ENCODE measurements at places on chromosomes 3 and 15.

DNA sequence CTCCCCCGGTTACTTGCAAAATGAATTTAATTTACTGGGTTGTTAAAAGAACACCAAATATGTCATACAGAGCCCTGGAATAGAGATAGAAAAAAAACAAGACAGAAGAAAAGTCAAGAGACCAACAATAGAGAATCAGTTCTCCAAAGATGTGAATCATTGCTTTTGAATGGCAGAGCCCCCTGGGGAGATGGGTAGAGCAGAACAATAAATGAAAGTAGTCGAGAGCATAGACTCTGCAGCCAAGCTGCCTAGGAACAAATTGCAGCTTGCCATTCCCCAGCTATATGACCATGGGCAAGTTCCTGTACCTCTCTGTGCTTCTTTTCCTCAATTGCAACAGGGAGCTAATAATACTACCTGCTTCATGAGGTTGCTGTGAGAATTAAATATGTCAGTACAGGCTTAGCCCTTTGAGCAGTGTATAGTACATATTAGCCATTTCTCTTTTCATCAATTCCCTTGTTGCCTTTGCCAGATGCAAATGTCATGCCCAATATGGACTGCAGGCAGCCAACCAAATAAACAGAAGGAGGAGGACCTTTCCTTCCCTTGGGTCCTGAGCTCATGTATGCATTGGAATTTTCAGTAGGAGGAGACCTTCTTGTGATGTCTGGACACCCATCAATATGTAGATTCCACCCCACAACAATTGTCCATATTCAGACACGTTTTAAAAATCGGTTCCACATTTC lies 25.0 kb upstream of the BFSP2 start:
- no peak for DNase-seq

- peak; percentile 84 for DNase-seq
Measured at GRCh38 chr15:70376929-70377691, 279.4 kb upstream of the TLE3 start.

GRCh38 chr15:81375461-81375860 lies 1.4 kb upstream of the TMC3 start:
- DNase-seq, result no peak

DNA sequence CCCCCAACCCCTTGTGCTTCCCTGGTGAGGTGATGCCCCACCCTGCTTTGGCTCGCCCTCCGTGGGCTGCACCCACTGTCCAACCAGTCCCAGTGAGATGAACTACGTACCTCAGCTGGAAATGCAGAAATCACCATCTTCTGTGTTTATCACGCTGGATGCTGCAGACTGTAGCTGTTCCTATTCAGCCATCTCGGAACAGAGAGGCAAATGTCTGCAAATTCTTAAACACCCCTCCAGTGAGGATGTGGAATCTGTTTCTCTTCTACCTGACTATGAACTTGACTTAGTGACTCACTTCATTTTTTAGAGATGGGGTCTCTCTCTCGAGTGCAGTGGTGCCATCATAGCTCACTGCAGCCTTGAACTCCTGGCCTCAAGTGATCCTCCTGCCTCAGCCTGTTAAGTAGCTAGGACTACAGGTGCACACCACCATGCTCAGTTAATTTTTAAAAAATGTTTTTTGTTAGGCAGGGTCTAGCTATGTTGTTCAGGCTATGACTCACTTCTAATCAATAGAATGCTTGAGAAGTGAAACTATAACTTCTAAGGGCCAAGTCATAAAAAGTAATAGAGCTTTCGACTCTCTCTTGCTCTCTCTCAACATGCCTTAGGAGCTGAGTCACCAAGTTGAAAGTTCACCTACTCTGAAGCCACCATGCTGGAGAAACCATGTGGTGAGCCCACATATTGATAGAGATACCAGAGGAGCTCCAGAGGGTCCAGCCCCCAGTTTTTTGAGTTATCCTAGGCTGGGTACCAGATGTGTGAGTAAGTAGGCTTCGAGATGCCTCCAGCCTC lies 11.5 kb upstream of the PARP14 start:
- peak; percentile 9 for DNase-seq

- no peak for DNase-seq
Measured at GRCh38 chr3:134978658-134979057, 183.6 kb downstream of the EPHB1 start.

GRCh38 chr15:51830276-51830806 lies 888 bp downstream of the TMOD3 start:
- DNase-seq, result peak; percentile 49

- DNase-seq, result no peak
Measured at GRCh38 chr3:178505832-178506231, 30.4 kb upstream of the KCNMB2 start.

GRCh38 chr3:195213639-195214315 lies 57.2 kb downstream of the XXYLT1 start:
- no peak for DNase-seq

DNA sequence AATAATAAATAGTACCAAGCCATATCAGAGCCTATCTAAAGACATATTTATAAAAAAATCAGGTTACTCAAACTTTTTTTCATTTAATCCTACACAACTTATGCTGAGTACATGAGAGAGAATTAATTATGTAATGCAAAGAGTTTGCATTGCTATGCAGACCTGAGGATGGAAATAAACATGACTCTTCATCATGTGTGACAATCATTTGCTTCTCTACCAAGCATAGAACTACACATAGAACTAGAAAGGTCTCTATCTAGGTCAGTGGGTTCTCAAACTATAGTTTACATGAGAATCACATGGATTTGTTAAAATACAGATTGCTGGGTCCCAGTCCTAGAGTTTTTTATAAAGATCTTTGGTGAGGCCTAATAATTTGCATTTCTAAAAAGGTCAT lies 86.8 kb downstream of the GBE1 start:
- DNase-seq, result no peak

GRCh38 chr3:15063238-15063637 lies 1.9 kb downstream of the MRPS25 start:
- no peak for DNase-seq

- DNase-seq, result no peak
Measured at GRCh38 chr3:178538056-178538455, 1.8 kb downstream of the KCNMB2 start.

GRCh38 chr15:61036136-61036535 lies 193.0 kb downstream of the RORA start:
- DNase-seq, result peak; percentile 13

DNA sequence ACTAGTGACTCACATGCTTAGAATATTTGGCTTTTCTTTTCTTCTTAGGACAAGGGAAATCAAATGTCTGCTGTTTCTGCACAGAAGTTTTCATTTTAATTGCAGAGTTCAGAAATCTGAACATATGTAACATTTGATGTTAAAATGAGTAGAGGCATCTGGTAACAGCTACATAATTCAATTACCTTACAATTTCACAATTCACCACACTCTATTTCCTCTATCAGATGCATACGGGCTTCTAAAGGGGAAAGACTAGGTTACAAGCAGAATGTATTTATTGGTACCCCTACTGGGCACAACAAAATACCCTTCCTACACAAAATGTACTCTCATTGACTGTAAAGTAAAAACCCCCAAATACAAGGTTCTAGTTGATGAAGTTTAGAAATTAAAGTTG lies 176.0 kb downstream of the SOX2 start:
- peak; percentile 4 for DNase-seq

DNA sequence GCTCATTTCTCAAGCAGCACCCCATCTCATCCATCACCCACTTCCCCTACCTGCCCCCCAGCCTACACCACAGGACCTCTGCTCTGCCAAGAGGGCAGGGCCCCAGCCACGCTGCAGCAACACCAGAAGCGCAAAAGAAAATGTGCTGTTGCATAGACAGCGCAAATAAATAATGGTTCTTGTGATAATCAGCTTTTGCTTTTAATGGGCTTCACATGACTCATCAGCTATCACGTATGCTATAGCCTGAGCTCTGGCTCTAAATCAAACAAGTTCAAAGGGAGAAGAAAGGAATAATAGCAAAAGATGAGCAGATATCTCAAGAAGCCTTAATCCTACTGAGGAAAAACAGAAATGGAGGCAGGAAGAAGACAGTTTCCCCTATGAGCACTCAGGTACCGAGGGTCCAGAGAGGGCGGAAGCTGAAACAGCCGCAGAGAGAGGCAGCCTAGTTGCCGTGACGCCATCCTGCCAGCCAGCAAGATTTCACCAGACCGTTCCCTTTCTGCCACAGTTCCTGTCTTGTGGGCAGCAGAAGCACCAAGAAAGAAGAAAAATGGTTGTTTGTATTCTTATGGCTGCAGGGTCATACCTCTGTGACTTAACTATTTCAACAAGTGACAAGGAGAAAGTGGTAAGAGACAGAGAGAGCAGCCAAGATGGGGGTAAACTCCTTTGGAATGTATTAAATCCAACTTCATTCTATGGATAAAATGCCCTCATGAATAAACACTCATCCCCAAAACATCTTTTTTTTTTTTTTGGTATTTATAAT lies 22.0 kb downstream of the RAB27A start:
- DNase-seq, result peak; percentile 89

- DNase-seq, result peak; percentile 49
Measured at GRCh38 chr3:135228201-135228600, 433.1 kb downstream of the EPHB1 start.

- DNase-seq, result no peak
Measured at GRCh38 chr3:134799393-134799792, 4.3 kb downstream of the EPHB1 start.

- peak; percentile 70 for DNase-seq
Measured at GRCh38 chr3:112372396-112372795, 39.4 kb downstream of the CD200 start.

DNA sequence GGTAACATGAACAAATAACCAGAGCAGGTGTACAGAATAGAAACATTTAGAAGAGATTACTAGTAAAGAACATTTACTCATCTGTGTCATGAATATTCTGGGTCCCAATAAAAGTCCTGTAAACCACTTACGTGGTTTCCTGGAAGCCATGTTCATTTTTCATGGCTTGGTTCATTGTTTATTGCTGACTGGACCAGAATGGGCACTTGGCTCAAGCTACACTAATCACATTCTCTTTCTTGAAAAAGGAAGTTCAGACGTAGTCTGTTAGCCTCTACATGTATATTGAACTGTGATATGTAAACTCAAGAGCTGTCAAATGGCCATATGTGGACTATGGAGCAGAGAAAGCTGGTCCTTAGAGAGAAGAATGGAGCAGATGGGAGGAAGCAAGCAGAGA lies 138.3 kb upstream of the FAM3D start:
- DNase-seq, result no peak

- peak; percentile 7 for DNase-seq
Measured at GRCh38 chr3:148075771-148076716, 621.7 kb upstream of the AGTR1 start.

DNA sequence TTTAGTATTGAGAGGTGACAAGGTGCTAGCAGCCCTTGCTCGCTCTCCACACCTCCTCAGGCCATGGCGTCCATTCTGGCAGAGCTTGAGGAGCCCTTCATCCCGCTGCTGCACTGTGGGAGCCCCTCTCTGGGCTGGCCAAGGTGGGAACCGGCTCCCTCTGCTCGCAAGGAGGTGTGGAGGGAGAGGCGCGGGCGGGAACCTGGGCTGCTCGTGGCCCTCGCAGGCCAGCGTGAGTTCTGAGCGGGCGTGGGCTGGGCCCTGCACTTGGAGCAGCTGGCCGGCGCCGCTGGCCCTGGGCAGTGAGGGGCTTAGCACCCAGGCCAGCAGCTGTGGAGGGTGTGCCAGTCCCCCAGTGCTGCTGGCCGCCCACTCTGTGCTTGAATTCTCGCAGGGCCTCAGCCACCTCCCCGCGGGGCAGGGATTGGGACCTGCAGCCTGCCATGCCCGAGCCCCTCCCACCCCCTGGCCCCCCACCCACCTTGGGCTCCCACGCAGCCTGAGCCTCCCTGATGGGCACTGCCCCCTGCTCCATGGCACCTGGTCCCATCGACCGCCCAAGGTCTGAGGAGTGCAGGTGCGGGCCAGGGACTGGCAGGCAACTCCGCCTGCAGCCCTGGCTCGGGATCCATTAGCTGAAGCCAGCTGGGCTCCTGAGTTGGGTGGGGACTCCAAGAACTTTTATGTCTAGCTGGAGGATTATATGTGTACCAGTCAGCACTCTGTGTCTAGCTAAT lies 785.2 kb downstream of the DIPK2A start:
- DNase-seq, result no peak

DNA sequence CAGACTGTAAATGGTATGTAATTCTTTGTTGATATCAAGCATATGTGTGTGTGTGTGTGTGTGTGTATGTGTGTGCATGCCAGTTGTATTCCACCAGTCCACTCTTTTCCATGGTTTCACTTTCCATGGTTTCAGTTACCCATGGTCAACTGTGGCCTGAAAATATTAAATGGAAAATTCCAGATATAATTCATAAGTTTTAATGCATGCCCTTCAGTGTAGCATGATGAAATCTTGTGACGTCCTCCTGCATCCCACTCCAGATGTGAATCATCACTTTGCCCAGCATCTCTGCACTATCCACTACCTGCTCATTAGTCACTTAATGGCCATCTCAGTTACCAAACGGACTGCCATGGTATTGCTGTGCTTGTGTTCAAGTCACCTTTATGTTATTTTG lies 215.9 kb downstream of the GBE1 start:
- no peak for DNase-seq

DNA sequence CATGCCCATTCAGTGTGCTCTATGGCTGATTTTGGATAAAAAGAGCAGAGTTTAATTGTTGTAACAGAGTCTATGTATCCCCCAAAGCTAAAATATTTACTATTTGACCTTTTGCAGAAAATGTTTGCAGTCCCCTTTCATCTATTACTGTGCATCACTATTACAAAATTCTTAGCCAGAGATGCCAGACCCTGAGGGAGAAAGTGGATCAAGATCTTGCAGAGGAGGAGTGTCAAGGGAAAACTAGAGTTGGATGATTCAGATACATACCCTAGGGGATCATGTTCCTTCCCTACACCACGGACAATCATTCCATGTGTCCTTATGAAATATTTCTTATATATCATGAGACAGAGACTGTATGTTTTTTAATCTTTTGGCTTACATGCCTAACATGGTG lies 68.6 kb upstream of the TPRG1 start:
- DNase-seq, result no peak

DNA sequence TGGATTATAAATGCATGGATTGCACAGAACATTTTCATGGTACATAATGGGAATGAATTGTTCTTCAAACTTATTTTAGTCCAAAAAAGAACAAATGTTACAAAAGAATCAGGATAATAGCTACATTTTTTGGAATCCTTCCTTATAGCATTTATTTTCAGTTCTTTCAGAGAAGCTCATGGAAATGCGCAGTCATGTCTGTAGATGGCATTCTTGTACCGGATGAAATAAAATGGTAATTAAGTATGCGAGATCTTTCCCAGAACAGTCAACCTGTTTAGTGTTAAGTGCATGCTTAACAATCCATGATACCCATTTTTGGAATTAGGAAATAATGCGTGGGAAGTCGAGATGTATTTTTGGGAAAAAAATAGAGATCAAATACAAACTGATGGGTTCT lies 38.2 kb upstream of the GOLGA8B start:
- DNase-seq, result no peak

- no peak for DNase-seq
Measured at GRCh38 chr3:158465074-158465473, 105.9 kb upstream of the MLF1 start.

- no peak for DNase-seq
Measured at GRCh38 chr3:24505691-24506550, 11.3 kb upstream of the THRB start.
